HS-5 (cell line): ENCODE measurements at places on chromosomes 6 and 20.

DNA sequence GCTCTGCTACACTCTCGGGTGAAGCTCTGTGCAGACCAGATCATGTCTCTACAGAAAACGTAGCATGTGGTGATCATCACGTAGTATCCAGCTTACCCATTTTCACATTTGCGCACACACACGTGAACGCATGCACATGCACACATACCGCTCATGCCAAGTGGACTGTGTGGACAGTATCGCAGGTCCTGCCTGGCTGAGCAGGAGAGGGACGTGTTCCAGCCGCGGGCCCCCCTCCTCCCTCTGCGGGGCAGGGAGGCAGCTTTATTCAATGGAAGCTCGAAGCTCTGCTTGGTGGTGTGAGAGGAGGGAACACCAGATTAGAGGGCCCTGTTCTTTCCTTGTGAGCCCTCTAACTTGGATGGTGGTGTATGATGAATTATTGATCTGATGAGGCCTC is 51.1 kb downstream of the CDH26 start:
- no peak for DNase-seq

GRCh38 chr6:140879946-140880345 is 1252.8 kb upstream of the GJE1 start:
- peak; percentile 46 for DNase-seq

GRCh38 chr6:144149558-144149893 is 791 bp upstream of the STX11 start:
- no peak for DNase-seq

DNA sequence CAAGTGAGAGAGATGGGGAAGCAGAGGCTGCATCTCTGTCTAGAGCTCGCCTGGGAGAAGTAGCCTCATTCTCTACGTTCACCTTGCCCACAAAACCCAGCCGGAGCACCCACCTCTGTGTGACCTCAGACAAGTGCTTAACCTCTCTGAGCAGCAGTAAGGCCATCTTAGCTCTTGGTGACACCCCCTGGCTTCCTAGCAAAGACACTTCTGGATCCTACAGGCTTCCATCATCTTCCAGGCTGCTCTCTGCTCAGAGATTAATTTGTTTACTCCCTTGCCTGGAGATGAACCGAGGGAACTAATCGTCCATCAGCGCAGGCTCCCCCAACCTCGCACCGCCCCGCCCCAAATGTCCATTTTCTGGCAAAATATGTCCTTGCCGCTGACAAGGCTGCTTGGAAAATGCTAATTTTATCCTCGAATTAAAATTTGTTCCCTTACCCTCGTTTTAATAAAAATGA is 24.0 kb upstream of the CTNNBL1 start:
- DNase-seq, result no peak

GRCh38 chr20:25733903-25734302 is 37.2 kb upstream of the ZNF337 start:
- DNase-seq, result no peak

DNA sequence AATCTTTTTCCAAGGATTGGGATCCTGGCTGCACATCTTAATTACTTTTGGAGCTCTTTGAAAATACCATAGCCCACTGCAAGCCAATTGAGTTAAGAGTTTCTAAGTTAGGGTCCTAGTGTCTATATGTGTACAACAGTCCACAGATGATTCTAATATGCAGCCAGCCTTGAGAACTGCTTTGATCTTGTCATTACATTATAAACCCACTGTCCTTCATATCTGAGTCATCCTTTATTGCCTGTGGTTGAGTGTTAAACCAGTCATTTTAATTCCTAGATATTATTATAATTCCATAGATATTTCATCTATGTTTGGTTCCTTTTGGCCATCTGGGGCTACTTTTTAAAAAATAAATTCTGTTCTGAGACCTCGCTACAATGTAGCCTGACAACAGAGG is 24.1 kb downstream of the MCM8 start:
- DNase-seq, result no peak

DNA sequence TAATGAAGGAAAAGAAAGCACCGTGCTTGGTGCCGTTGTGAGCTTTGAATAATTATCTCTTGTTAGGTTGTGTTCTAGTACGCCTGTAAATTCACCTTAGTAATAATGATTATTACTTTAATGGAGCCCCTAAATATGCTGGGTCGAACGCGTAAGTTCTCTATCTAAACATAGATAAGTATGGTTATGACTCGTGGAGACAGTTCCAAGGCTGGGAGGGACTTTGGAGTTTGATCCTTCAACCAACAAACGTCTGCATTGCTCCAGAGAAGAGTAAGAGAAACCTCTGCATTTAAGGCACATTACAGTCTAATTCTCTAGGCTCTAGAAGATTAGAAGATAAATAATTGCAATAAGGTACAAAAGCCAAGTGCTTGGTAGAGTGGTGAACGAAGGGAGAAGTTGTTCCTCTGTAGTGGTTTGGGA is 514 bp downstream of the ACOT13 start:
- peak; percentile 23 for DNase-seq

- no peak for DNase-seq
Observed at GRCh38 chr6:32147401-32148132, 4.2 kb downstream of the PRRT1 start.

- no peak for DNase-seq
Observed at GRCh38 chr20:61832181-61832580, 233.5 kb downstream of the TAF4 start.

- DNase-seq, result no peak
Observed at GRCh38 chr6:83411731-83412130, 19.1 kb downstream of the ME1 start.
